Stimulated activated CD4-positive, alpha-beta T cell treated with anti-CD3 and anti-CD28 coated beads, Interleukin-4, amount 100 ng/mL, for 24 hours (primary cell): ENCODE measurements at places on chromosomes 16 and 17.

- DNase-seq: no peak
These were observed 7.1 kb upstream of the DCAF7 start for GRCh38 chr17:63542942-63543821.

DNA sequence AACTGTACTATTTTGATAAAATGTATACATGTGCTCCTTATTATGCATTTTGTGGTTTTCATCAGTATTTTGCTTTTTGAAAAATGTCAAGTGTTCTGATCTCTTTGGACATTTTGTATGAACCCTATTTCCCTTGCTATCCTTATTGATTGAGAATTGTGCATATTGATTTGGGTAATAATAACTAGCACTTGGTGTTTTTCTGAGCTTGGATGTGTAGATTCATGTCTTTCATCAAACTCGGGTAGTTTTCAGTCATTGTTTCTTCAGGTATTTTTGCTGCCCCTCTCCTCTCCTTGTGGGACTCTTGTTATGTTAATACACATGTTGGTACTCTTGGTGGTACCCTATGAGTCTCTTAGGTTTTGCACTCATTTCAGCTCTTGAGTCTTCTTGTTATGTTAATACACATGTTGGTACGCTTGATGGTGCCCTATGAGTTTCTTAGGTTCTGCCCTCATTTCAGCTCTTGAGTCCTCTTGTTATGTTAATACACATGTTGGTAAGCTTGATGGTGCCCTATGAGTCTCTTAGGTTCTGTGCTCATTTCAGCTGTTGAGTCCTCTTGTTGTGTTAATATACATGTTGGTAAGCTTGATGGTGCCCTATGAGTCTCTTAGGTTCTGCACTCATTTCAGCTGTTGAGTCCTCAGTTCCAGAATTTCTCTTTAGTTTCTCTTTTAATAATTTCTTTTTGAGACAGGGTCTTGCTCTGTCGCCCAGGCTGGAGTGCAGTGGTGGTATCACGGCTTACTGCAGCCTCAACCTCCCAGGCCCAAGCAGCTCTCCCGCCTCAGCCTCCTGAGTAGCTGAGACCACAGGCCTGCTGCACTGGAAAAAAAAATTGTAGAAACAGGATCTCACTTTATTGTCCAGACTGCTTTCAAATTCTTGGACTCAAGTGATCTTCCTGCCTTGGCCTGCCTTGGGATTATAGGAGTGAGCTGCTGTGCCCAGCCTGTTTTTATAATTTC is 19.3 kb downstream of the ZNF750 start:
- DNase-seq: no peak

GRCh38 chr17:10699856-10700255 is 2.5 kb downstream of the ADPRM start:
- DNase-seq: no peak

GRCh38 chr16:84085773-84086172 is 31.0 kb downstream of the MBTPS1 start:
- no peak for DNase-seq

DNA sequence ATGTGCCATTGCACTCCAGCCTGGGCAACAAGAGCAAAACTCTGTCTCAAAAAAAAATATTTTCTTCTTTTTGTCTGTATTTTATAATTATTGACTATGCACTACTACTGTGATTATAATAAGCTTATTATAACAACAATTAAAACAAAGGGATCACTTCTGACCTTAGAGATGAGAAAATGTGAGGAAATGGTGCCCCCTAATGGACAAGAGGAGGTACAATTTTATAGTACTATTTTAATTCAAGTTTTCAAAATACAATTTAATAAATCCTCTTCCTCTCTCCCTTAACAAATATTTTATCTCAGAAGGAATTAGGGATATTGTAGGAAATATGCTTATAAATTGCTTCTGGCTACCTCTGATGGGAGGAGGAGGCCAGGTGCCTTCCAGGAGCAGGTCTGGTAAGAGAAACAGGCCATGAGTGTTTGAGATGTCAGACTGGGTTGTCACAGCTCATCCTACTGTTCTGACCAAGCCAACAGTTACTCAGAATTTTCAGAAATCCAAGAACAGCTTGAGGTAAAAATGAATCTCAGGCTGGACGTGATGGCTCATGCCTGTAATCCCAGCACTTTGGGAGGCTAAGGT is 14.0 kb downstream of the VPS53 start:
- peak; percentile 18 for DNase-seq

- no peak for DNase-seq
These were observed 33.7 kb downstream of the CPSF4L start for GRCh38 chr17:73227944-73228343.

DNA sequence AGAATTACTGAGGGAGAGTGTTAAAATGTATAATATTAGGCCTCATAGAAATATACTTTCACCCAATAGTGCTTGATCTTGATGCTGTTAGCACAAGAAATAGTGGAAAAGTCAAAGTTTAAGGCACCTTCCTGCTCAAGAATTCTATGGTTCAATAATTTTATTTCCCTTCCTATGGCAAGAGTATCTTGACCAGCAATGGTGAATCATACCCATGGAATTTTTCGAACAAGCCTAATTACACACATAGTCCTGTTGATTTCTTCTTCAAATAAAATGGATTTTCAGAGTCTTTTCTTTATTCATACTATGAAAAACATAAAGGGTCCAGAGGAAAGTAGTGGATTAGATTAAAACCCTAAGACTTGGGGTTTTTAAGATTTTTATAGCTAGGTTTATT is 810.6 kb downstream of the CDH11 start:
- DNase-seq: no peak

DNA sequence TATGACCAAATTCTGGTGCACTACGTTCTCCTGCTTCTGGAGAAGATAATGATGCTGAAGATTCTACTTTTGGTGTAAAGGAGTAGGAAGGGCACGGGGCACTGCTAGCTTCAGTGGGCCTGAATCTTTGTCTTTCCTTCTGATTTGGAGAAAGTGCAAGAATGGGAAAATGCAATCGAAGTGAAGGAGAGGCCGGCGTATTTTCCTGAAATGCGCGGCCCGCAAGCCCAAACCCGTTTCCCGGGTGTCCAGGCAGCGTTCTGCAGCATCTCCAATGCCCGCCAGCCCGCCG is 372 bp upstream of the NDE1 start:
- DNase-seq: no peak
